Bronchial epithelial cell (primary cell): ENCODE measurements at places on chromosomes 1 and 21.
A peak's percentile ranks its signal among the peaks of the same experiment; 100 is the strongest.

GRCh38 chr1:1106510-1107221 is 9.2 kb downstream of the C1orf159 start:
- DNase-seq, result no peak

DNA sequence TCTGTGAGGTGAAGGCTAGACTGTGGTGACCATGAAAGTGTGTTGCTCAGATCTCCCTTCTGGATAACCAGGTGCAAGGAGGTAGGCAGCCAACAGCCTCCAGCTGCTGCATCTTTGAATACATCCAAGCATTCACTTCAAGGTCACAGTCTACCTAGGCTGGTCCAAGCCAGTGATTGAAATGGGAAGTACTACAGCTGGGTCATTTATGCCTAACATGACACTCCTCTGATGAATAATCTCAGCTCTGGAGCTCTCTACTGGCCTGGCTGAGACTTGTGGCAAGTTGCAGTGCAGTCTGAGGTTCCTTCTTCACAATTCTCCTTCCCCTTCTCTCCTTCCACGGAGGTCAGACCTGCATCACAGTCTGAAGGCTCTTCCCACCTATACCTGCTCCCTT is 35.0 kb upstream of the ARHGAP29 start:
- DNase-seq, result peak; percentile 32

DNA sequence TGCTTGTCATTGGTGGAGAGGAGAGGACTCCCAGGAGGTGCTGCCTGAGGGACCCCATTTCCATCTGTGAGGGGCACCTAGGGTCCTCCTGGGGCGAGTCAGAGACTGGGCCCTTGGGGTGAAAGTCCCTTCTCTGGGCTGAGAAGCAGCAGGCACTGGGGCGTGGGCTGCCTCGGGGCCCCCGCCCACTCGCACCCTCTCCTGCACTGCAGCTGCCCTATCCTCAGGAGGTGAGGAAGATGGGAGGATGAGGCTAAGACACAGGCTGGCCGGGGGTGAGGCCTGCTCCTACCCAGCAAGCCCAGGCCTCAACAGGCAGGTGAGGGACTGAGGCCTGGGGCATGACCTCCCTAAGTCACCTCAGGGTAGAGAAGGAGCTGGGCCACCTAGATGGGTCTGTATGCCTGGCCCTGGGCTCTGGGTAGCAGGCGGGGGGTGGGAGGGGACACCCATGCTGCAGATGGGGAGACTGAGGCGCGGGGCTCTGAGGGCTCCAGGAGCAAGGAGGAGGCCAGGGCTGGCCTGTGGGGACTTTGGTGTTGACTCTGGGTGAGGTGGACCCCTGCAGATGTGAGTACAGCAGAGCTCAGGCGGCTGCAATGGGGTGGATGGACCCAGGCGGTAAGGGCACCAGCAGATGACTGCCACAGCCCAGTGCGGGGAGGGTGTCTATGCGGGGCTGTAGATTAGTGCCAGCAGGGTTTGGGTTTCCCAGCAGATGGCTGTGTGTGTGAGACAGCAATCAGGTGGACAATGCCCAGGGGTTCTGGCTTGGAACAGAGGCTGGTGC is 10.4 kb upstream of the ZNF669 start:
- no peak for DNase-seq

DNA sequence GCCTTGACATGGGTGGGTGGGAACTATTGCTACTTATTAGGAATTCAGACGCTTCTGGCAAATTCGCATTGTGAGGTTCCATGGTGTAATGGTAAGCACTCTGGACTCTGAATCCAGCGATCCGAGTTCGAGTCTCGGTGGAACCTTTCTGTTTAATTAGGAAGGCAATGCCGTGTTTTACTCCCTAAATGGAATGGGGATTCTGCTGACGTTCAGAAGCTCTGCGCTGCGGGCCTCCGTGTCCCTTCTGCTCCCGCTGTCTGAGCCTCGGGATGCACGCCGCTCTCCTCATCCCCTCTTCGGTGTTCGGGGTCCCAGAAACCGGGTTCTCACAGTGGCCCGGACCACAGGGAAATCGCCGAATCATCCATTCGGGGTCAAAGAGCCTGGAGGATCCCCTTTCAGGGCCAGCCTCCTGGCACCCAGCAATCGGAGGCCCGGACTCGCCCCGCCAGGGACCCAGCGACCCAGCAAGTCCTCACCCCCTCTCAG is 280.3 kb downstream of the FAM72C start:
- no peak for DNase-seq

DNA sequence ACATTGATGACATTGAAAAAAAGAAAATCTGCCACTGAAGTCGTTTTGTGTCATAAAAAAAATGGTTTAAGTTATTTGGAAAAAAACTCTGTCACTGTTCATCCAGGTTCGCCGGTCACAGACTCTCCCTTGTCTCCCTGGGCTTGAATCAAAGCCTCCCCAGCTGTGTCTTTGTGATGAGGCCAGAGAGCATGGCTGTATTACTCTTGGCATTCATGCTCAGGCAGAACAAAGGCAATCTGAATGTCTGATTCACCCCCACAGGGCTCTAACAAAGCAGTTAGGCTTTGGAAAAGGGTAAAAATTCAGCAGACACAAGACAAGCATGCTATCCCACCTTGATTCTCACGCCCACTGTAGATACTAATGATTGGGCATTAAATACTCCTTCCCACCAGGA is 304.3 kb upstream of the PLD5 start:
- no peak for DNase-seq

GRCh38 chr1:15950763-15951295 is 25.1 kb downstream of the ZBTB17 start:
- DNase-seq, result no peak

DNA sequence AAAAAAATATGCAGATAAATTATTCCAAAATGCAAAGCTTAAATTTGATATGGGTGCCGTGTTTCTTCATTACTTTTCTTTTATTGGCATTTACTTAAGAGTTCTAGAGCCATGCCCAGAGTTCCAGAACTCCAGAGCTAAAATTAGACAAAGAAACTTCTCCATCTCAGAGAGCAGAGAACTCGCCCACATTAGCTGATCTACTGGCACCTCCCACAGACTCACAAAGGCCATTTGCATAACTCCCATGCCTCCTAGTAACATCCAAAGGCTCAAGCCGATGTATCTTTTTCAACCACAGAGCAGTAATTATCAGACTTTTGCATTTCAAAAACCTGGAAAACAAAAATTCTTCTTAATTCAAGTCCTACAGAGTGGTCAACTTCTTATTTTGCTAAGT is 323.8 kb upstream of the ST6GALNAC5 start:
- DNase-seq, result no peak

DNA sequence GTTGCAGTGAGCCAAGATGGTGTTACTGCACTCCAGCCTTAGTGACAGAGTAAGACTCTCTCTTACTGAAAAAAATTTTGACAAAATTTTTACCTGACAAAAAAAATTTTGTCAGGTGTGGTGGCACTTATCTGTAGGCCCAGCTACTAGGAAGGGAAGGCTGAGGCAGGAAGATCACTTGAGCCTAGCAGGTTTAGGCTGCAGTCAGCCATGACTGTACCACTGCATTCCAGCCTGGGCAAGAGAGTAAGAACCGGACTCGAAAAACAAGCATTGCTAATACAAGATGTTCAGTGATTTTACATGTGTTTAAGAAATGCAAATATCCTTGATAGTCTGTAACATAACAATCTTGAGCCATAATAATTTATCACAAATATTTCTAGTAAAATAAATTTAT is 46.9 kb downstream of the USP48 start:
- no peak for DNase-seq

- DNase-seq, result no peak
These were observed 123.6 kb upstream of the KAZN start for GRCh38 chr1:14474856-14475255.

GRCh38 chr1:13583966-13584791 is 547 bp downstream of the PDPN start:
- DNase-seq, result peak; percentile 66

DNA sequence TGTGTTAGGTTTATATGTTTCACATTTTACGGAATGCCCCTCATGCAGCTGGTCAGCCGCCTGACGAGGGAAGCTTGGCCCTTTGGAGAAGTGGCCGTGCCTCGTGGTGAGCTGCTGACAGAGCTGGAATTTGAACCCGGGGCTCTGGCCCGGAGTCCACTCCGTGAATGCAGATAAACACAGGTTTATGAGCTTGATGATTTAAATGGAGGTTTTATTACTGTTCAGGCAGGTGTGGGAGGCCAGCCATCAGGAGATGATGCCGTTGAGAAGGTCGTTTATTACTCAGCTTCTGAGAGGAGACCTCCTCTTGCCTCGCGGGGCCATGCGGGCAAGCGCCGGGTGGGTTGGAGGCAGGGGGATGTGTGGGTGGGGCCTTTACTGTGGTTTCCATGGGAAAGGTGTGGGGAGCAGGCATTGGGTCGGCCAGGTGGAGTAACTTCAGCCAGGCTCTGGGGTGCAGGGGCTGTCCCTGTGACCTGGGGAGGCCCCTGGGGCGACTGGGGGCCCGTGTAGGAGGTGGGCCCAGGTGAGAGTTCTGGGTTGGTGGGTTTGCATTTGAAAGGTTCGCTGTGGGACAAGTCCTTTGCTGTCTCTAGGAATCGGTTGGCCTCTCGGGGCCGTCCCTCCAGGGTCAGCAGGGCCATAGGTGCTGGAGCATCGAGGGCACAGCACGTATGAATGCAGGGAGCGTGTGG is 22.0 kb downstream of the PRKCZ start:
- no peak for DNase-seq

- no peak for DNase-seq
These were observed 116.2 kb downstream of the EIF4G3 start for GRCh38 chr1:21060523-21060922.

GRCh38 chr1:34876406-34876805 is 16.9 kb upstream of the SMIM12 start:
- DNase-seq, result no peak

DNA sequence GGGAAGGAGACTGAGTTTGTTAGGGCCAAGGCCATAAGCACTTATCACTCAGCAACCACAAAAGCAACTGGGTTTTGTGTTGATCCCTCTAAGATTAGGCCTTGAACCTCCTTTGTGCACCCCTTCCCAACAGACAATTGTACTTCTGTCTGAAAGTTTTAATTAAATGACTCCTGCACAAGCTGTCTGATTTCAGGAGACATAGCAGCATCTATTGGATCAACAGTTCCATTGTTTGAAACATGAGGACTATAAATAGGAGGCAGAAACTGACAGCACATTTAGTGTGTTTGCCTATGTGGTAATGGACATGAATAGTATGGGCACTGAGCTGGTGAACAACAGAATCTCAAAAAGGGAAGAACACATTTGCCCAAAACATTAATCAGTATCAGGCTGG is 167.3 kb upstream of the KCNJ6 start:
- DNase-seq, result no peak

- no peak for DNase-seq
These were observed 108.6 kb downstream of the GDAP2 start for GRCh38 chr1:117820694-117821381.

DNA sequence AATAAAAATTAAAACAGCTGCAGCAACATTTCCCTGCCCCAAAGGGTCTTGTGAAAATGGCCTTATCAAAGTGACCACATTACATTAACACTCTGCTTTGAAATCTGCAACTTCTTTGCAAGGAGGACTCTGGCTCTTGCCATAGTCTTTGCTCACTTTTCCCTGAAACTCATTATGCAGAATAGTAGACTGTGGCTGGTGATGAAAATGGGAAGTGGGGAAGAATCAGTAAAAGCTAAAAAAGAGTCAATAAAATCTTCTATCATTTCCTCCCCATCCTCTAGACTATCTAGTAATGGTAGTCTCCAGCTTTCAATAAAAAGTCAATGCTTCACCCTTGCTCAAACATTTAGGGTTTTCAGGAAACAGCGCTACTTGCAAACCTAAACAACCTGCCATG is 18.6 kb upstream of the NUP133 start:
- no peak for DNase-seq

- DNase-seq, result no peak
These were observed 8.8 kb upstream of the ANGPTL7 start for GRCh38 chr1:11180342-11180744.

GRCh38 chr21:31408301-31409088 is 64.4 kb upstream of the TIAM1 start:
- no peak for DNase-seq

GRCh38 chr1:188043536-188044245 is 1214.9 kb downstream of the PLA2G4A start:
- no peak for DNase-seq

DNA sequence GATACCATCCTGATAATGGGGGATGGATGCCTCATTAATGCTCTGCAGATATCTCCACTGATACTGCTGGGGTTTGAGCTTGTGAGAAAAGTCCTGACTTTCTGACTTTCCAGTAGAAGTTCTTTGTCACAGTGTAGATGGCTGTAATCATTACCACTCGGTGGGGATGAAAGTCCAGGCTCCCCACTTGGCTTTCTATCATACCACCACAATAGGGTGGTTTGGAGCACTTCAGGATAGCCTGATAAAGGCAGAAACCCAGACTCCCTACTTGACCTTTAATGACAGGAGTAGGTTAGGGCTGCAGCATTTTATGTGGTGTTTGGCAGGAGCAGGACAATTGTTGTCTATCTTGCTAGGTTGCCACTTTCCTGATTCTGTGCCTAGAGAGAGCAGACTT is 294.1 kb downstream of the BRINP3 start:
- no peak for DNase-seq

DNA sequence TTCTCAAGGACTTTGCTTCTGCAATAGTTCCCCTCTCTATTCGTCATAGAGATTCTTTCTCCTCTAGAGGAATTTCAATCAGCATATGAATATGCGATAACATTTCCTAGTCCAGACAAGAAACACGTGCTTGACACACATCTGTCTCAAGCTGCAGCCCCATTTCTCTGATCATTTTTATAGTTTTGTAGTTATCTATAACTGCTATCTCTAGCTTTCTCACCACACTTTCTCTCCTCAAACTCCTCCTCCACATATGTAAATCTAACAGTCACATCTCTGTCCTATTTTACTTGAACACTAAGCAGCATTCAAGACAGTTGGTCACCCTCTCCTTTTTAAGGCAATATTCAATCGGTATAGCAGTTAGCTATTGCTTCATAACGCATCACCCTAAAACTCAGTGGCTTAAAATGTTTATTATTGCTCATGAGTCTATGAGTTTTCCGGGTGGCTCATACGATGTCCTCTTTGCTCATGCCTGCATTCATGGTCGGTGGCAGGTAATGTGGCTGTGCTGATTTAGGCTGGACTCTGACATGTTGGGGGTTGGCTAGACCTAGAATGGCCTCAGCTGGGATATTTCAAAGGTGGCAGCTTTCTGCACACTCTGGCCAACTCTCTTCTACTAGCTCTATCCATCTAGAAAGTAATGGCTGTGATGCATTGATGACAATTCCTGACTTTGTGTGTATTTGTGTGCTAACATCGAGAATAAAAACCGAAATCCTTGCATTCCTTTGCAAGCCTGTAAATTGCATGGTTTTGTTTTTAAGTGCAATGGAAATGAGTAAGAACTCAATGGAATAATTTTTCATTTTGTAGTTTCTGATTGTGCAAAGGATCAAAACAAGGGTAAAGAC is 20.6 kb downstream of the ATP6V1G3 start:
- no peak for DNase-seq
